Spleen (tissue), 13 donors: ENCODE measurements at places on chromosomes 7 and 10.

DNA sequence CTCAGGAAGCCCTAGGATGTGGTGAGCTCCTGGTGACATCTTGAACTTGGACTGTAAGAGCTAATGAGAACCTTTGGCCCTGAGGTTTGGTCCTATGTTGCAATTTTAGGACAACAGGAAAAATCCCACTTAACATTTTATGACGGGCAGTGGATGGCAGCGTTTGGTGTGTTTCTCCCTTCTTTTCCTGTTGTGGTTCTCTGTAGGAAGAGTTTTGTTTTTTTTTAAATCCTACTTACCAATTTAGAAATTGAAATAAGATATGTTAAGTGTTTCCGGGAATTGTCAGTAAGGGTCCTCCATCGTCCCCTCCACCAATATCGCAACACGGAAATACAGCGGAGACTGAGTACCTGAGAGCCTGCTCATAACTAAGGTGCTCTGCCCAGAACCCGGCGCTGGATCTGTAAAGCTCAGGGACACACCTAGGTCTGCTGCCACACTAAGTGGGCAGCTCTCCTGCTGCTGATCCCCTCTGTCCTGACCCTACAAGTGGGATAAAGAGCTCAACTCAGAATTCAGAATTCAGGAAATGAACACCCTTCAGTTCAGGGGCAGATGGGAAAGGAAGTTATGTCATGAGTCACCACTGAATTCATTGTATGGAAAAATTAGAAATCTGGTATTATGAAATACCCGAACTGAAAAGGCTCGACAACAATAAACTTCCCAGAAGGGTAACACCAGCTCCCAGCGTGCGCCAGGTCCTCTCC is 9.1 kb upstream of the PROSER2 start:
- DNase-seq: no peak

DNA sequence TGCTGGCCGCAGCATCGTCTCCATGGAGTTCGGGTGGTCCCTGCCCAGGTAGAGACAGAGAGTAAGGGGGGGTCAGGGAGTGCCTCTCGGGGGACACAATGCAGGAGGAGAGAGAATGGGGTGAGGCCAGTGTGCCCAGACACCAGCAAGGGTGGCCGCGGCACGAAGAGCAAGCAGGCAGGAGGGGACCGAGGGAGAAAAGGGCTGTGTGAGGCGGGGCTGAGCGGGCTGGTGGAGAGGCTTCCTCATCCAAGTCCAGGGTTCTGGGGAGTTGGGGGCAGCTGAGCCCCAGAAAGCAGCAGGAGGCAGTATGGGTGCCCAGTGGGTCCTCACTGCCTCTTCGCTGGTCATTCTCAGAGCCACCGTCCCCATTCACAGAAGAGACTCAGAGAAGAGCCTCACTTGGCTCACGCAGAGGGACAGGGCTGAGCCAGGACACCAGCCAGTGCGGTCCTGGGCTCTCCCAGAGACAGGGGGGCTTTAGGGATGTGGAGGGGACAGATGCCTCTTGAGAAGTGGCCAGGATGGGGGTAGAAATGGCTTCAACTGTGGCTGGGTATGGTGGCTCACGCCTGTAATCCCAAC is 78.9 kb downstream of the MICALL2 start:
- DNase-seq: no peak

- no peak for DNase-seq
These were observed 29.1 kb downstream of the UBE2H start for GRCh38 chr7:129923709-129924108.

DNA sequence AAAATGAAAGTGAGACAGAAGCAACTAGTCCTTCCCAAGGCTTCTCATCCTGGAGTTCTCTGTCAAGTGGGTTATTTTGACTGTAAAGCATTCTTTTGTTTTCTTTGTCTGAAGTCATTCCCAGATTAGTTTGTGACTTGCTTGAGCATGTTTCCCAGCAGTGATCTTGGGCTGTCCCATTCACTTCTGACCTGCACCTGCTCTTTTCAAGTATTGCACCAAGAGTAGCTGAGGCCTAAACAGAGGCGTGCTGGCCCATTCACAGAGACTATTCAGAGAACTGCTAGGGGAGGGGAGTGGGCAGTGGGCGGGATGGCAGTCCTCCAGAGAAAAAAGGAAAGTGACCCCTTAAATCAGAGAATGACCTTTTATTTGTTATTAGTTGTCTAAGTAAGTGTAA is 61.3 kb downstream of the CACNA2D1 start:
- DNase-seq: no peak

GRCh38 chr7:16604054-16604453 is 41.5 kb downstream of the ANKMY2 start:
- no peak for DNase-seq
